ENCODE measurements at places on chromosomes 6 and 20.

- no peak for DNase-seq
Measured at GRCh38 chr6:133017581-133017980, 203.2 kb downstream of the RPS12 start.

DNA sequence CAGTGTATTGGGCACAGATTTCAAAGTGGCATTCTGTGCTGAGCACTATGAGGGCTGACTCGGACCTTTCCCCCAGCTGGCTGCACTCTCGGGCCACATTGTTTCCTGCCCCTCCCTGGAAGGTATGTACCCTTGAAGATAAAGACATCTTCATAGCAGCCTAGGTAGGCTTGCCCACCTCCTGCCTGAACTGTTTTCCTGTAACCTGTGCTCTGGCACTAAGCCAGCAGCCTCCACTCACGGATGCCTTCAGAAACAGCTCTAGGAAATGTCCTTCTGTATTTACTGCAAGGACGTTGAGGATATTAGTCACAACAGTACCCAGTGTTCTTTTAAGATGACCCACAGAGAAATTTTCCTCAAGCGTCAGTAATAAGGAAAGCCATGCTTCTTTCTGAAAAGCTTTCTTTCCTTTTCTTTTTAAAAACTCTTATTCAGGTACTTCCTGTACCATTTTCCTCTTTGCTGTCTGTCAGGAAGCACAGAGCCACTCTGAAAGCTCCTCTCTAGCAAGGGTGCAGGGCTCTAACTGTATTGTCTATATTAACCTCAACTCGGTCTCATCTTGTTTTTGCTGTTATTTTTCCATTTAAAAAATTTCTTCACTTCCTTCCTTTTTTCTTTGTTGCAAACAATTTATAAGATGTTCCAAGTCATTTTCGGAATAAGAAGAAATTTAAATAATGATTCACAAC lies 43.5 kb downstream of the TTI1 start:
- no peak for DNase-seq

DNA sequence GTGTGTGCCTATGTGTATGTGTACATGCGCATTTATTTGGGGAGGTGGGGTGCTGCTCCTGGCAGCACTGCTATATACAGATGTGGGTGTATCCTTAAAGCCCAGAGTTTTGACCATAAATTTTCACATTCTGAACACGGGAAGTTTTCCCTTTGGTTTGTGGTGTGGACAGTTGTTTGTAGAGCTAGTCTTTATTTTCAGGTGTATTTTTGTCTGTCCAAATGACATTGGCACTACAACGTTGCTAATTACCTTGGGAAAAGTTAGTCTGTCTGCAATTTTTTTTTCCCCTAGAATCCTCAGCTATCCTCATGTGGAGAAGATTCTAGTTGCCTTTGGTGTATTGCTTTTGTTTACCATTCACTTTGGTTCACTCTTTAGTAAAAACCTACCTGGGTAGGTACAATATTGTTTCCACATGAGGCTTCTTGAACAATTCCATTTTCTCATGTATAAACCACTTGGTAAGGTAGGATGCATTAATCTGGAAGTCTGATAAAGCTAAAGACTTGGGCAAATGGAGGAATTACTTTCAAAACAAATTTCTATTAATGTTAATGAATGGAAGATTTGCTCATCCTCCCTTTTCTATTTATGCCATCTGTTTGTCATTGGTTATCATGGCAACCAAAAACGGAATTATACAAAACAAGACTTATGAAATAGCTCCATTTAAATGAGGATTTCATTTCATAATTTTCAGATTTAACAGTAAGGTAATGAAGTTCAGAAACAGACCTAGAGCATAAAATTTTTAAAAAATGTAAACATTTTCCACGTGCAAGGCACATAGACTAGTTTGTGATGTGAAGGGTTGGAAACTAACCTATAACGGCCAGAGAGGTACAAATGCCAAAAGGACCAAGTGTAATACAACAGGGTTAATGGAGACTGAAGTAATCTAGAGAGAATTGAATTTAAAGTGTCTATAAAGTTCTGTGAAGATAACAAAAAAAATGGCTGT lies 3.9 kb downstream of the CCN2 start:
- no peak for DNase-seq

GRCh38 chr20:576156-576555 lies 32.6 kb upstream of the CSNK2A1 start:
- DNase-seq, result no peak

DNA sequence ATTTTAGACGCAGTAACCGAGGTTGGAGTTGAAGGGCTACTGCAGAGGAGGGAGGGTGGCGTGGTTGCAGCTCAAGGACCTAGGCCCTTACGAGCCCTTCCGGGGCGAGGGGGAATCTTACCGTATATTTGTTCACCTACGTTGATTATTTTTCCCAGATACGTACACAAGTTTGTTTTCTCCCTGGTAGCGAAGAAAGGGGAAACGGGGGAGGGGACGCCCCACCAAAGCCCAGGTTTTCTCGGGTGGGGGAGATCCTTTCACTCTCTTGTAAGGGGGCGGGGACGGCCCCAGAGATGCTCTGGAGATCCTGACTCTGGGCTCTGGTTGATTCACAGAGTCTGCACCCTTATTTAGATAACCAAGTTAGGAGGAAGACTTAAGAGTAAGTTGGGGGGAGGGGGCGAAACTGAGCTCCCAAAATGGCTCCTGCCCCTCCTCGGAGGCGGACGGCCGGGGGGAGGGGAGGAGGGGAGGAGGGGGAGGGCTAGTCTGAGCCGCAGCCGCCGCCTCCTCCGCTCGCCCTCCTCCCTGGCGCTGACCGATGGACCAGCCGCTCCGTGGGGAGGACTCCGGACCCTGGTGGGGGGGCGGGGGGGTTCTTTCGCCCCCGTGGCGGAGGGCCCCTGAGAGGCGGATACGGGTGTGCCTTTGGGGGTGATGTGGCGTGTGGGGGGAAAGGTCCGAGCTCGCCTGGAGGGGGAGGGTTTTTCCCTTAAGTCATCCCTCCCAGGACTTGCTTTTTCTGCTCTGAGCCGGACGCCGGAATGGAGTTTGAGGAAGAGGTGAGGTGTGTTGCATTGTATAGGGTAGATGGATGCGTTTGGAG lies 2.2 kb downstream of the BRD2 start:
- peak; percentile 83 for DNase-seq

DNA sequence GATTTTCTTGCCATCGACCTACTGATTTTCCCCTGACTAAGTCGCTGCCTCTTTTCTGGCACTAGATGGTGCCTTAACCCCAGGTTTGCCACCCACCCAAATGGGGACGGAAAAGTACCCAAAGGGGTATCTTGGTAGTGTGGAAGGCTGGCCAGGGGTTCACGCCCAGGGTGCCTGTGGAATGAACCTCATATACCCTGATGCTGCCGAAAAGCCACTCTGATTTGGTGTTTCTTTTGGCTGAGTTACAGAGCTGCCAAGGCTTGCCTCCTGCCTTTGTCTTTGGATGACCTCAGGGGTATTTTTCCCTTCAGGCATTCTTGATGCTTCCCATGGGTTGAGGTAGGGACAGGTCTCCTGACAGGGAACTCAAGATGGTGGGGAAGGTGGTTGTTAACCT lies 78.1 kb downstream of the MAP3K7 start:
- no peak for DNase-seq

- no peak for DNase-seq
Measured at GRCh38 chr20:37190354-37191112, 11.2 kb upstream of the MROH8 start.

DNA sequence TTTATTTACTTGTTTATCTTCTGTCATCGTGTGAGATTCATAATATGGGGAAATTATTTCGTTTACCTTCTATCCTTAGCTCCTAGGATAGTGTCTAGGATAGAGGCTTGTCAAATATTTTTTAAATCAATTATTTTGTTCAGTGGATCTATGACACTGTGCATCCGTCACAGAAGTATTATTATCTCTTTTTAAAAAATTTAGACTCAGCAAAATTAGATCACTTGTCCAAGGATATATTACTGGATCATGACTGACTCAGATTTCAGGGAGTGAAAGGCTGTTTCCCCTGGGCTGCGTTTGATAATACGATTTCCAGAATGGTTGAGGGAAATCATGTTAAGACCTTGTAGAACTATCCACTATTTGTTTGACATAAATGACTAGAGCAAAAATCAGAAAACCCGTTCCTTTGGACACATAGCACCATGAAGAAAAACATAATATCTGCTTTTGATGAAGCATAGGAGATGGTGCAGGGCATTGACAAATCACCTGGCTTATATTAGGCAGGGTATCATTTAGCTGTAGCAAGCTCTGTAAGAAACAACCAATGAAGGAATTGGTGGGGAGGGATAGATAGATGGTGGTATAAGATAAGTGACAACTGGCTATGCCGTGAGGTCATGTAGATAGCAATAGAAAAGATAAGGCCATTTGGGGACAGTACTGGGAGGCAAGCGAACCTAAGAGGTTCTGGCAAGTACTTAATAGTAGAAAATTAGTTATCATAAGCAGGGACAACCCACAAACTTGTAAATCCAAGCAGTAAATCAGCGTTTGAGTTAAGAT lies 465.2 kb upstream of the MAN1A1 start:
- DNase-seq, result no peak

DNA sequence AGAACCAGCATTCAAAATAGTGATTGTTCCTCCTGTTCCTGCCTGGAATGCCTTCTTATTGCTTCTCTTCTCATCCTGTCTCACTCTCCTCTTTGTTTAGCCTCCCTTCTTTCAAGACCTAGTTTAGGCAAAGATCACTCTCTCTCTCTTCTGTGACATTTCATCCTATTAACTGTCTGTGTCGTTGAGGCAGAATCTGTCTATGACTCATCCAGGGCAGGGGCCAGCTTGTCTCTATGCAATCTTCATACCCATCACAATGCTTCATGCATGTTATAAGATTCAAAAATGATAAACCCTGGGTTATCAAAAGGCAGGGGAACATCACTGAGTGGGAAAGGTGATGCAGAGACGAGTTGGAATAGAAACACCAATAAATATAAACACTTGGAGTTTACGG lies 32.2 kb upstream of the FOXA2 start:
- DNase-seq, result no peak

DNA sequence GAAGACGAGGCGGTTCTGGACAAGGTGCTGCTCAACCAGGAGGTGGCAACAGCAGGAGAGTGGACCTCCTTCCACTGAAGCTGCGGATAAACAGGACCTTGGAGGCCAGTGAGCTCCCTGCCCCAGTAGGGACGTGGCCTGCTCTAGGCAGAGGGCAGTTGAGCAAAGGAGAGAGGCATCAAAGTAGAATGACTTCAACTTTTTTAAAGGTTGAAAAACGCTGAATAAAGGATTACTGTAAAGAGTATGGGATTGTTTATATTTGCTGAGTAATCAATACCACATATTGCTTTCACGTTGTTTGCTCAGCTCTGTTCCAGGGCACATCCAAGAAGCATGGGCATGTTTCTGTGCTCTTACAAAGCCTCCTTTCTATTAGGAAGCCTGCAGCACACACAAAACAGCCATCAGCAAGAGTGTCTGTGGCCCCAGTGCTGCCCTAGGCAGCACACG lies 48.1 kb downstream of the ERMARD start:
- peak; percentile 40 for DNase-seq

GRCh38 chr6:109332748-109333147 lies 49.5 kb downstream of the CD164 start:
- DNase-seq, result no peak

DNA sequence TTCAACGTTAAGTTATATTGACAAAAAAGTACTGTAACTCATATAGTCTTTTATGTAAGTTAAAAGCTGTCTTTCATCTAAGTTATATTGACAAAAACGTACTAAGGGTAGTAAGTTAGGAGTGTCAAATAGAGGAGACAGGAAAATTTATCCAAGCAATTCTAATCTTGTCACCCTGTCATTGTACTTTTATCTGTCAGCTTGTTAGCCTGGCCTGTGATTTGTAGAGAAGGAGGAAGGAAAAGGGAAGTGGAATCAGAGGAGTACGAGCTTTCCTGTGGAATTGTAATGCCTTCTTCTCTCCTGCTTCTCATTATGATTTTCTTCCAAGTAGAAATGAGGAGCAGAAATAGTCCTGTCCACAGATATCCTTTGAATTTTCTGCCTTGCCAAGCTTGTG lies 18.8 kb downstream of the KCTD20 start:
- no peak for DNase-seq

GRCh38 chr6:66935612-66936011 lies 1228.6 kb upstream of the EYS start:
- DNase-seq, result no peak

DNA sequence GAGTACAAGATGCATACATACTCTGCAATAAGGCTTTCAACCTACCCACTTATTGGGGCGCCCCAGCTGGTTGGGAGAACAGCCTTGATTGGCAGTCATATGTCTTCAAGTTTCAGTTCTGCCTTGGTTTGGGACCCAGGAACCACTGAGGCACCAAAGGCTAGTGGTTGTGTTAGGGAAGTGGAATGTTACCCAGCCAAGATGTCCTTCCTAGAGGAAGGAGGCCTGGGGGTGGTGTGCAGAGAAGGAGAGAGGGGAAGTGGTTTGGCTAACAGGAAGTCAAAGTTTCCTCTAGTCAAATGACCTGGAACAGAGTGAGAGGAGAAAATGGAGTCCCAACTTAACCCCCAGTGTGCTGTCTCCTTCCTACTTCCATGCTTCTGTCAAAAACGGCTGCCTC lies 59.4 kb downstream of the CD164 start:
- DNase-seq, result peak; percentile 26

DNA sequence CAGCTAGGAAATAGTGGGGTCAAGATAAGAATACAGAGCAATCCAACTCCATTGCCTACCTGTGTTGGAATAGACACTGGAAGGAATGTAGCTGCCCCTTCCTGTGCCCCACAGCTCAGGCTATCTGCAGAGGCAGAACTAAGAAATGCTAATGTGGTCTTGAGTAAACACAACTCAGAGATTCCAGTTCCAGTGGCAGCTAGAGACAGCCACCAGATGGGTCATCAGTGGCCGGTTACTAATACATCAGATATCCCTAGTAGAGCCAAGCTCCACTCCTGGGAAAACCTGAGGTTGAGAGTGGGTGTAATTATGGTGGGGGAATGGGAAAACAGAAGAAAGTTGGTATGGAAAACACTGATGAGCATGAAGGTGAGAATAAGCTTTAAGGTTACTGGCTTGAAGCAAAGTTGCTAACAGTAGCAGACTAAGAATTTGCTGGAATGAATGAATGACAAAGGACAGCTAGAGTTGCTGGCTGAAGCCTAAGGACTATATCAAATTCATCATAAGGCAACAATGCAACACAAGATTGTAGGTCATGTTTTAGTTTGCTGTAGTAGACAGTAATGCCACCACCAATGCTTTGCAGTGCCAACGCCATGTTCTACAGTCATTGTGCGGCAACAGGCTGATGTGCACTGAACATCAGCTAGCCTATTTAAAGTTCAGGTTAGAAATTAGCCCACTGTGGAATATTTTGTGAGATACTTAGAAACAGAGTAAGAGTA lies 28.3 kb upstream of the FAM83C start:
- DNase-seq, result no peak

GRCh38 chr6:85660181-85660611 lies 17.5 kb upstream of the SYNCRIP start:
- DNase-seq, result no peak
